ENCODE measurements at places on chromosomes 16 and 17.
A peak's percentile ranks its signal among the peaks of the same experiment; 100 is the strongest.

DNA sequence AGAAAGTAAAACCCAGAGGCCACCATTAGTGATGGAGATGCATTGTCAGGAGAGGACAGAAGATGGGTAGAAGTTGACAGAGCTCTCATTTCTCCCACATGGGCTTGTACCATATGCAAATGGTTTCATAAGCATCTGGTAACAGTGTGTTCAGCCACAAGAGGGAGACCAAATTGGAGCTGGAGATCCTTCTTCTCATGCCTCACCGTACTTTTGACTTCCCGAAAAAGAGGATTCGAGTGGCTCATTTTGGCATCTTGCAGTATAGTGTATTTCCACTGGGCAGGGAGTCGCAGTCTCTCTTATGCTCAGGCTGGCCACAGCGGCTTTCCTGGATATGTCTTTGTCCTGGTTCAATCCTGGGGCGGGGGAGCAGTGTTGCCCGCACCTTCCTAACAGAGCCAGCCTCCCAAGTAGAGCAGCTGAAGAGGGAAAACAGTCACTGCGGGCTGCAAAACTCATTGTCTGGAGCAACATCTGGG is 23.8 kb downstream of the TBC1D3B start:
- no peak for DNase-seq

DNA sequence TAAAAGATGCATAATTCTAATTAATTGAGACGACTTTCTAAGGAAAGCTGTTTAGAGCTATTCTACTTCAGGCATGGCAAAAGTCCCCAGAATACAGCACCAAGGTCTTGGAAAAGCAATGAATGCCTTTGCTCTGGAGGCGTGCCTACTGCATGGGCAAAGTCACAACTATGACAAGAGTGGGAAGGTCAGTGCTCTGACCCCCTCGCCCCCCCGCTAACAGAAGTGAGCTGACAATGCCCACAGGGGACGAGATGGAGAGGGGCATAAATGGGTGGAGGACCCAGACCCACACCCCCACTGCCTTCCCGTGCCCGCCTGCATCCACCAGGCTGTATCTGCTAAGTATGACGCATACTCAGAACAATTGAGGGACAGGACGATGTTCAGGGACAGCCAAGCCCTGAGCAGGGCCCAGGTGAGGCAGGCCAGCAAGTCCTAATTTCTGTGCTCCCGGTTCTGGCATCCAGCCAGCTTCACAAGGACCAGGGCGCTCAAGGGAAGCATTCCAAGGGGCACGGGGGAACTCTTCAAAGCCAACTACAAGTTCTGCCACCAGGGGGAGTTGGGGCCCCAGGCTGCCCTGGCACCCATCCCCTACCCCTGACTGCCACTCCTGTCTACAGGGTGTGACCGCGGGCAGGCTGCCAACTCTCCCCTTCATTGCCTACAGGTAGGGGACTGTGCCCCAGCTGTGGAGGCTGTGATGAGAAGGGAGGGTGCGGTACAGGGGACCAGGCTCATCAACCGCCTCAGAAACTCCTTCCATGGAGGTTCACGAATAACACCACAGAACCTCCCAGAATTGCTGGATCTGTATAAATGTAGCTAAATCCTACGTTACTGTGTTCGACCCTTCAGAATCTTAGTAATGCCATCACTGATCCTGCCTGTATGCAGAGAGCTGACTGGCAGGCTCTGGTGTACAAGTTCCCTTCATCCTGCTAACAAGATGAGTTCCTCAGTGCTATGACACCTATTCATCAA is 20.8 kb downstream of the NPRL3 start:
- DNase-seq = peak; percentile 48

- no peak for DNase-seq
Observed at GRCh38 chr17:19883537-19884215, 15.9 kb upstream of the ULK2 start.

DNA sequence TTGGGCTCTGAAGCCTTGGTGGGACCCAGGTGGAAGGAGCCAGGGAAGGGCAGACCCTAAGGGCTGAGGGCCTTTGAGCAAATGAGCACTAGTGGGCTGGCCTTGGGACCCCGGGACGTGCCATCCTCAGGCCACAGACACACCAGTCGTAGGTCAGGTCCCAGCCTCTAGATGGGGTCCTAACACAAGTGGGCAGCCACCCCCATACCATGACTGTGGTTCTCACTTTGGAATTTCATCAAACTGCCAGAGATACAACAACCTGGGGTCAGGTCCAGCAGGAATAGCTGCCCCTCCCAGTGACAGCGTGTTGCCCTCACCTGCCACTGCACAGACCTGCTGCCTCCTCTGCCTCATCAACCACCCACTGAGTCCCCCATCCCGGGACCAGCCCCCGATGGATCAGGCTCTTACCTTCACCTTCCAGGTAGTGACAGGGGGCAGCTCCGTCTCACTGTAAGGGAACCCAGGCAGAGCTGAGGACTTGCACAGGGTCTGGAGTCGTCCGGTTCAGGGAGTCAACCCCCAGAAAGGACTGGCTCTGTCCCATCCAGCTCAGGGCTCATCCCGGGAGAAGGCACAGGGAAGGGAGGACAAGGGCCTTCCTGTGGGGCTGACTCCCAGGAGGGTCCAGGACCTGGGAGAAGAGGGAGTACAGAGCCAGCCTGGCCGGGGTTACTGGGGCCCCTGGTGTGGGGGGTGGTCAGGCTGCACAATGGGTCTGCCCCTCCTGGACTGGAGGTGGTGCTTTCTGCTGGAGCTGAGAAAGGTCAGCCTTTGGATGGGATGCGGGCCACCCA is 40.0 kb downstream of the LGALS9 start:
- no peak for DNase-seq

GRCh38 chr16:70457446-70458166 is 3.2 kb downstream of the FCSK start:
- no peak for DNase-seq
